ENCODE measurements at places on chromosomes 3 and 15.

DNA sequence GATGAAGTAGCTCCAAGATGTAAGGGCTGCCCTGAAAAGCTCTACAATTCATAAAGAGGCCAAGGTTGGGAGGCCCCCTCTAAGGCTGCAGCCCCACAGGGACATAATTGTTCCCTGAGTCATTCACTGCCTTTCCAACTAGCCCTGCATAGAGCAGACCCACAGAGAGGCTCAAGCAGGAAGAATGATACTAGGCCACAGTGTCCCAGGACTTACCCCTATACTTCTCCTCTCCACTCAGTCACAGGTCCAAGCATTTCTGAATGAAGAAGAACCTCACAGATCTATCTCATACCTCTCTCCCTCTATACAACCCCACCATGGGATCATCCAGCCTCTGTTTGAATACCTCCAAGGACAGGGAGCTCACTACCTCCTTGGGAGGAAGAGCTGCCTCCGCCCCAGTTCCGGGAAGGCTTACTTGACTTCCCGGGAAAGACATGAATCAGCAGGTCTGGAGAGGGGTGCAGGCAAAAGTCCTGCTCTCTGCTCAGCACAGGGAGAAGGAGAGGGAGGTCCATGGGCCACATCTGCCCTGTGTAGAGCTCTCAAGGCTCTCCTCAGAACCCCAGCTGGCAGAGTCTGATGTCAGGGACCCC, 6.9 kb upstream of the SKIC8 start:
- DNase-seq: no peak
- H3K27ac ChIP-seq: no peak overlapping the region
- peaks cover 14% of the 10 kb centered on the region for H3K4me1 ChIP-seq
- no peaks in the 10 kb centered on the region for H3K36me3 ChIP-seq
- H3K4me3 ChIP-seq: no peak overlapping the region

DNA sequence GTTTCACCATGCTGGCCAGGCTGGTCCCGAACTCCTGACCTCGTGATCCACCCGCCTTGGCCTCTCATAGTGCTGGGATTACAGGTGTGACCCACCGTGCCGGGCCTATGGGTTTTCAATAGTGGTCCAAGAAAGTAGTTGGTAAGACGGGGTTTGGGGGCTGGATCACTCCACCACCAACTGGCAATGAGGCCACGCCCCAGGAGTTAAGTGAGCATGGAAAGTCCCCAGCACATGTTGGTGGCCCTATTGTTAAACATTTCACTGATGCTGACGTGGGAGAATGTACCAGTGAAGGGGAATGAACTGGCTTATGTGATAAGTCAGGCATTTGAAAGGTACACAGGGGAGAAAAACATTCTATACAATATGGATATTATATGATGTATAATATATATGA, 80.4 kb downstream of the CHRD start:
- DNase-seq: no peak
- no peak overlapping the region for H3K4me3 ChIP-seq
- no peaks in the 10 kb centered on the region for H3K4me1 ChIP-seq
- H3K36me3 ChIP-seq: peaks cover 1% of the 10 kb centered on the region
- no peak overlapping the region for H3K27ac ChIP-seq
- peaks cover 9% of the 10 kb centered on the region for H3K27me3 ChIP-seq

DNA sequence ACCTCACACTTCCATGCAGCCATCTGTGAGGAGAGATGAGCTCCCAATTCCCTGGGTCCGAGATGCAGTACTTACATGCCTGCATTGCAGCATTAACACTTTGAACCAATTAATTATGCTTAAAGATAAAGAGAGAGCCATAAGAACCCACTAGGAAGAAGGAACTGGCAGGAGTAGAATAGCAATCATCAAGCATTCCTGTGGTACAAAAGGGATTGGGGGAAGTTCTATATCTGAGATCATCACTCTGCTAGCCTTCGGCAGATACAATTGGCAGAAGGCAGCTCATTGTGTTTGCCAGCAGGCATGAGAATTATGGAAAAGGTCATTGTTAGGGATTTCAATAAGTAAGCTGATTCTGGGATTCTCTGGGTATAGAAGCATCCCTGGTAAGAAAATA, 891.4 kb downstream of the NTRK3 start:
- H3K36me3 ChIP-seq: no peaks in the 10 kb centered on the region
- H3K4me1 ChIP-seq: no peaks in the 10 kb centered on the region
- DNase-seq: no peak

GRCh38 chr15:100900136-100900794, 18.9 kb upstream of the LRRK1 start:
- H3K4me3 ChIP-seq: no peak overlapping the region
- peaks cover 2% of the 10 kb centered on the region for H3K4me1 ChIP-seq
- H3K27ac ChIP-seq: no peak overlapping the region
- DNase-seq: no peak
- H3K27me3 ChIP-seq: peaks cover 4% of the 10 kb centered on the region

GRCh38 chr3:94440767-94441493, 378.1 kb downstream of the NSUN3 start:
- H3K4me3 ChIP-seq: no peak overlapping the region
- H3K36me3 ChIP-seq: no peaks in the 10 kb centered on the region
- no peak for DNase-seq

- no peaks in the 10 kb centered on the region for H3K27me3 ChIP-seq
- no peak overlapping the region for H3K4me3 ChIP-seq
- DNase-seq: no peak
- no peaks in the 10 kb centered on the region for H3K36me3 ChIP-seq
- no peak overlapping the region for H3K27ac ChIP-seq
- H3K4me1 ChIP-seq: no peaks in the 10 kb centered on the region
These were observed 31.5 kb upstream of the SLC2A2 start for GRCh38 chr3:171058058-171058457.

- no peaks in the 10 kb centered on the region for H3K27me3 ChIP-seq
- peaks cover 20% of the 10 kb centered on the region for H3K4me1 ChIP-seq
- H3K4me3 ChIP-seq: no peak overlapping the region
- H3K36me3 ChIP-seq: peaks cover 27% of the 10 kb centered on the region
These were observed 23.1 kb downstream of the ANXA2 start for GRCh38 chr15:60374628-60375081.

GRCh38 chr3:188236271-188236670, 82.3 kb downstream of the LPP start:
- no peak overlapping the region for H3K4me3 ChIP-seq
- H3K27ac ChIP-seq: no peak overlapping the region
- peaks cover 16% of the 10 kb centered on the region for H3K4me1 ChIP-seq

GRCh38 chr15:58201516-58201915, 63.3 kb downstream of the AQP9 start:
- H3K4me1 ChIP-seq: no peaks in the 10 kb centered on the region
- no peak overlapping the region for H3K4me3 ChIP-seq
- H3K36me3 ChIP-seq: no peaks in the 10 kb centered on the region

DNA sequence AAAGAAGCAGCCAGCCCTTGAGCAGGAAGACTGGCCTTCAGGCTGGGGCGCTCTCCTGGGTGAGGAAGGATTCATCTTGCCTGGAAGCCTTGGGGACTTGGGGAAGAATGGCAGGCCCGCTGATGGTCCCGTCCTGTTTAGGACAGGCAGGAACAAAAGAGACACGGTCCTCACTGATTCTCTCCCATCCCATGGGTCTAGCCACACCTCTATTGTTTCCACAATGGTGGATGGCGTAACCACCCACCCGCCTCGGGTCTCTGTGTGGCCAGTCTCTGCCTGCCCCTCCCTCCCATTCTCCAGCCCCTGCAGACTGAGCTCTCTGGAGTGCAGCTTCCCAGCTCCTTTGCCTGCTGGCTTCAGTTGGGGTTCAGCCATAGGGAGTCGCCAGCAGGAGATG, 284.3 kb downstream of the UACA start:
- no peaks in the 10 kb centered on the region for H3K36me3 ChIP-seq
- no peak overlapping the region for H3K4me3 ChIP-seq
- H3K27ac ChIP-seq: no peak overlapping the region
- H3K4me1 ChIP-seq: peaks cover 43% of the 10 kb centered on the region
- H3K27me3 ChIP-seq: peaks cover 63% of the 10 kb centered on the region
- no peak for DNase-seq

- peak; percentile 77 for DNase-seq
- H3K36me3 ChIP-seq: peaks cover 10% of the 10 kb centered on the region
- H3K27me3 ChIP-seq: no peaks in the 10 kb centered on the region
- H3K27ac ChIP-seq: peak within 1 kb of the TSS; percentile 95
These were observed at the start of gene DUSP7 for GRCh38 chr3:52056521-52056967. TSS of gene DUSP7 (minus strand) at chr3:52056571. CDS start at chr3:52056366, 205 bp downstream.

- peaks cover 6% of the 10 kb centered on the region for H3K27me3 ChIP-seq
- H3K4me1 ChIP-seq: no peaks in the 10 kb centered on the region
- DNase-seq: no peak
- no peak overlapping the region for H3K4me3 ChIP-seq
These were observed 175.6 kb downstream of the GREM1 start for GRCh38 chr15:32893421-32893820.

- H3K4me3 ChIP-seq: no peak overlapping the region
- H3K27ac ChIP-seq: no peak overlapping the region
- no peaks in the 10 kb centered on the region for H3K27me3 ChIP-seq
These were observed 56.9 kb upstream of the C3orf49 start for GRCh38 chr3:63762180-63762579.

- peak overlapping the region; percentile 88 for H3K4me3 ChIP-seq
- peaks cover 21% of the 10 kb centered on the region for H3K4me1 ChIP-seq
- no peaks in the 10 kb centered on the region for H3K36me3 ChIP-seq
- no peaks in the 10 kb centered on the region for H3K27me3 ChIP-seq
These were observed 842 bp downstream of the PCCB start for GRCh38 chr3:136250903-136251460.

DNA sequence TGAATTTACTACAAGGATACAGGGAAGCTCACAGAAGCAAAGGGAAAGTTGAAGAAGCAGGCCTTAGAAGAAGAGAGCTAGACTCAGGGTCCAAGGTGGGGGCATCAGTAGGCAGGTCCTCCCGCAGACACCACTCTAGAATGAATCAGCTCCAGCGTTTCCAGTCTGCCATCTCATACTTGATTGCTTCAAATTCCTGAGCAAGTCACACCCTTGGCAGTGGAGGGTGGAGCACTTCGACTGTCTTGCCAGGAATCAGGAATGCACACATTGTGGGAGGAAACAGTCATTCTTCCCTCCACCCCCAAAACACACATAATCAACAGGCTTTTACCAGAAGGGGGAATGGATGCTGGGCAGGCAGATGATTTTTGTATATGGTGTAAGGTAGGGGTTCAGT, 78.5 kb downstream of the CHCHD6 start:
- no peaks in the 10 kb centered on the region for H3K27me3 ChIP-seq
- H3K27ac ChIP-seq: no peak overlapping the region
- DNase-seq: no peak
- H3K36me3 ChIP-seq: peaks cover 13% of the 10 kb centered on the region
- H3K4me1 ChIP-seq: peaks cover 7% of the 10 kb centered on the region

DNA sequence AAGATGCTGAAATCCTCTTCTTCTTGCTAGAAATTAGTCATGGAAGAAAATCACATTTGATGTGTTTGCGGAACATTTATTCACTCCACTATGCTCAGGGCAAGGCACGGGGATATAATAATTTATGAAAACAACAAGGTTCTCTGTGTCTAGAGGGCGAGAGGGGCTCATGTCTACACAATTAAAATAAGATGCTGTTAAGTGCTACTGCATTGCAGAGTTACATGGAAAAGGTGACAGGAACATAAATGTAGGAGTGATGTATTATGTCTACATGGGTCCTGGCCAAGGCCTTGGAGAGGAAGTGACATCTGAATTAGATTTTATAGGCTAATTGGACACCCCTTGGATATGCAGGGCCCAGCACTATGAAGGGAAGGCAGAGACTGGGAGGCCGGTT, 96.1 kb downstream of the SV2B start:
- no peak for DNase-seq
- H3K4me3 ChIP-seq: no peak overlapping the region
- no peaks in the 10 kb centered on the region for H3K36me3 ChIP-seq
- H3K27me3 ChIP-seq: peaks cover 16% of the 10 kb centered on the region
- no peak overlapping the region for H3K27ac ChIP-seq

GRCh38 chr3:33790091-33790490, 8.3 kb upstream of the PDCD6IP start:
- H3K4me1 ChIP-seq: peaks cover 2% of the 10 kb centered on the region
- no peak for DNase-seq
- no peaks in the 10 kb centered on the region for H3K36me3 ChIP-seq
- no peak overlapping the region for H3K27ac ChIP-seq

DNA sequence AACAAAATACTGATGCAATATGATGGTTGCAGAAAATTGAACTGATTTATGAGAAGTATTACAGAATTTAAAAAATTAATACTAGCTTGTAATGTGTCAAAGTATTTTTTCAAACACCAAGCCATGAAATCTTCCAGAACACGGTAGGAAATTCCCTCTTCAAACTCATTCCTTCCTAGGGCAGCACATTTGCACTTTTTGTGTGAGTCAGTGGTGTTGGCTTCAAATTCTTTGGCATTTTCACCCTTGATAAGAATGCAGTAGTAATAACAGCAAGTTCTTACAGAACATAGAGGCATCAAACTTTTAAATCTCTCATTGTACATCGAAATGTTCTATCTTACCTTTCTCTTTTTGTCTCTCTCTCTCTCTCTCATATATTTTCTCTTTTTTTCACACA, 191.8 kb downstream of the CGGBP1 start:
- no peak overlapping the region for H3K4me3 ChIP-seq
- no peak for DNase-seq
- no peak overlapping the region for H3K27ac ChIP-seq
- no peaks in the 10 kb centered on the region for H3K4me1 ChIP-seq

DNA sequence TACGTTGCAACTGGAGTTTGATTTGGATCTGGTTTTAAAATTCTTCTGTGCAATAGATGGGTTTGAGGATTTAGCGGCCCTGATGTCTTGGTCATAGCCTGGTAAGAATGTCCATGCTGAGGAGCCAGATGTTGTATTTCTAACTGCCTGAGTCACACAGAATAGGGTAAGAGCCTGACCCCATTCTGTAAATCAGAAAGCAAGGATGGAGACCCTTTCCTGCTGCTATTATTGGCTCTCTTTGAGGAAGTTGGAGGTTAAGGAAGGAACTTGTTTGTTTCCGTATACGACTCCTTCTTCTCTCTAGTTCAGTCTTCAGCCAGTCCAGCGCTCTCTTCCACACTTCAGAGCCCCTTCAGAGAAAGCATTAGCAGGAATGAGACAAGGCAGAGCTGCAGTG, 65.1 kb downstream of the HCN4 start:
- no peak for DNase-seq
- H3K36me3 ChIP-seq: no peaks in the 10 kb centered on the region

DNA sequence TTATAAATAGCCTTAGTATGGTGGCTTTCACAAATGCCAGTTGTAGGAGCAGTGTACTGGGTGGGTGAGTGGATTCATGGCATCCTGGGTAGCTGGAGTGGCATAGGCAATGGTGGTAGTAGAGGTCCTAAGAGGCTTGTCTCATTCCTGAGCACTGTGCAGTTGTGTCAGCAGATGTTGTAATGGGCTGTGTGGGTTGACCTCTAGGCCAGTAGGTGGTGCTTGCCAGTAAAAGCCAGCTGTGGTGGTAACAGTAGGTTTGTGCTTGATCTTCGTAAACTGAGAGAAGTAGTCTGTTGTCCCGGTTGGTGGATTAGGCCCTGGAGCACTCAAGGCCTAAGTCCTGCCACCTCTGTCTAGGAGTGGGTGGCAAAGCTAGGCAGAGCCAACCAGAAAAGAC, 149.7 kb upstream of the SUCLG2 start:
- no peak overlapping the region for H3K27ac ChIP-seq
- H3K27me3 ChIP-seq: no peaks in the 10 kb centered on the region
- no peaks in the 10 kb centered on the region for H3K4me1 ChIP-seq
- H3K36me3 ChIP-seq: peaks cover 6% of the 10 kb centered on the region
- no peak for DNase-seq

GRCh38 chr3:37671926-37672325, 189.8 kb upstream of the CTDSPL start:
- no peaks in the 10 kb centered on the region for H3K4me1 ChIP-seq
- H3K4me3 ChIP-seq: no peak overlapping the region
- H3K36me3 ChIP-seq: no peaks in the 10 kb centered on the region
- no peak for DNase-seq
- H3K27me3 ChIP-seq: peaks cover 2% of the 10 kb centered on the region
- no peak overlapping the region for H3K27ac ChIP-seq

- peaks cover 42% of the 10 kb centered on the region for H3K4me1 ChIP-seq
- H3K27me3 ChIP-seq: no peaks in the 10 kb centered on the region
- H3K4me3 ChIP-seq: peak within 1 kb of the TSS; percentile 94
- H3K27ac ChIP-seq: peak within 1 kb of the TSS; percentile 93
These were observed at the start of gene CRTC3 for GRCh38 chr15:90529371-90530249. TSS of gene CRTC3 (plus strand) at chr15:90529923. CDS start at chr15:90530072, 149 bp downstream.

Data from activated naive CD8-positive, alpha-beta T cell treated with anti-CD3 and anti-CD28 coated beads, Interleukin-2, amount 50 U/mL, for 24 hours (primary cell).